ENCODE measurements at places on chromosomes 3 and 15. TPM values are rescaled to one million over a fixed set of nuclear protein-coding genes. Genes with fewer than 3 reads are reported as not detected.

DNA sequence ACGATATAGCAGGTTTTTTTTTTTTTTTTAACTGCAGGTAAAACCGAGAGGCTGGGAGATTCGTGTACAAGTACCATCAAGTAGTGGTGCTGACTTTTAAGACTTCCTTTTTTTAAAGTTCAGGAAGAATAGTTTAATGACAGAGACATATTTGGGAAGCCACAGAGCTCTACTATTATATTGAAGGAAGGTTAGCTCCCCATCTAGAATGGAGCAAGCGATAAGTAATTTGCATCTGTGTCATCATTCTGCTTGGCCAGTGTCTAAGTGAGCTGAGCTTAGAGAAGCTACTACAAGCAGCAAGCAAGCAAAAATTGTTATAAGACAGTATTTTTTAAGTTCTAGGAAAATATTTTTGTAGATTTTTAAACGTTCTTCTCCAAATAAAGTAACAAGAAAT is 203.2 kb downstream of the ATP8B4 start:
- no peak for DNase-seq

GRCh38 chr15:47506329-47507100 is 210.8 kb upstream of the SEMA6D start:
- no peak for DNase-seq

C3orf70 gene
- total RNA-seq: 0.50 TPM

DNA sequence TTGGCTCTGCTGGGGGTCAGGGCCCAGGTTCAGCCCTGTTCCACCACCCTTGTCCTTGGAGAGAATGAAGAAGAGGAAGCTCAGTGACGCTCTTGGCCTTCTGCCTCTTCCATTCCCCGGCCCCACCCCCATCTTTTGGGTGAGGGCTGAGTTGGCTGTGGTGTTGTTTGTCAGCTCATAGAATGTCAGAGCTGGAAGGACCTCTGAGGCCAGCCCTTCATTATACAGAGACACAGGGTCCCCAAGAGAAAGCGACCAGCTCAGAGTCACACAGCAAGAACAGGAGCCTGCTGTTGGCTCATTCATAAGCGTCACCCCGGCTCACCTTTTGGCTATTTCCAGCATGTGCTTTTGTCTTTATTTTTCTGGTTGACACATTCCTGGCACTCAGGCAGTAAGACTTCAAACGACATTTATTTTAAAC is 68.2 kb downstream of the AAGAB start:
- no peak for DNase-seq

- no peak for DNase-seq
These were observed 46.8 kb downstream of the ALDH1L1 start for GRCh38 chr3:126133606-126134005.

GRCh38 chr3:65262548-65262947 is 574.7 kb upstream of the ADAMTS9 start:
- no peak for DNase-seq

DNA sequence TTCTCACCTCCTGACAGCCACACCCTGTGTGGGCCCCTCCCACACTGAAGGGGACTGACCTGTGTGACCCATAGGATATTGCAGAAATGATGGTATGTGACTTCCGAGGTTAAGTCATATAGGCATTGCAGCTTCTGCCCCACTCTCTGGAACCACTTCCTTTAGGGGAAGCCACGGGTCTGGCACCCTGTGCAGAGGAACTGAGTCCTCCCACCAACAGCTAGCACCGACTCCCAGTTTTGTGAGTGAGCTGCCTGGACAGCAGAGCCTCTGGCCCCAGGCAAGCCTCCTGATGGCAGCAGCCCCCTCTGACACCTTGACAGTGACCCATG is 24.6 kb upstream of the SLC6A6 start:
- DNase-seq: no peak

GRCh38 chr3:151925419-151925818 is 52.0 kb downstream of the SUCNR1 start:
- DNase-seq: no peak

GRCh38 chr3:193704431-193704830 is 111.4 kb downstream of the OPA1 start:
- DNase-seq: no peak

- DNase-seq: peak; percentile 92
These were observed 422.3 kb upstream of the ROBO1 start for GRCh38 chr3:80190051-80190450.

LTF gene
- total RNA-seq: not detected

GRCh38 chr3:150022381-150023238 is 51.9 kb upstream of the PFN2 start:
- no peak for DNase-seq
